ENCODE measurements at places on chromosomes 6 and 20. TPM values are rescaled to one million over a fixed set of nuclear protein-coding genes. Genes with fewer than 3 reads are reported as not detected.

Gene SAPCD1
- total RNA-seq, result 0.64 TPM

Gene CCN6
- total RNA-seq, result not detected

Gene DTD1
- 36.1 TPM for total RNA-seq

Gene RSPH9
- not detected for total RNA-seq

Gene TRIM15
- total RNA-seq, result not detected

Gene TOP1
- 36.6 TPM for total RNA-seq

DNA sequence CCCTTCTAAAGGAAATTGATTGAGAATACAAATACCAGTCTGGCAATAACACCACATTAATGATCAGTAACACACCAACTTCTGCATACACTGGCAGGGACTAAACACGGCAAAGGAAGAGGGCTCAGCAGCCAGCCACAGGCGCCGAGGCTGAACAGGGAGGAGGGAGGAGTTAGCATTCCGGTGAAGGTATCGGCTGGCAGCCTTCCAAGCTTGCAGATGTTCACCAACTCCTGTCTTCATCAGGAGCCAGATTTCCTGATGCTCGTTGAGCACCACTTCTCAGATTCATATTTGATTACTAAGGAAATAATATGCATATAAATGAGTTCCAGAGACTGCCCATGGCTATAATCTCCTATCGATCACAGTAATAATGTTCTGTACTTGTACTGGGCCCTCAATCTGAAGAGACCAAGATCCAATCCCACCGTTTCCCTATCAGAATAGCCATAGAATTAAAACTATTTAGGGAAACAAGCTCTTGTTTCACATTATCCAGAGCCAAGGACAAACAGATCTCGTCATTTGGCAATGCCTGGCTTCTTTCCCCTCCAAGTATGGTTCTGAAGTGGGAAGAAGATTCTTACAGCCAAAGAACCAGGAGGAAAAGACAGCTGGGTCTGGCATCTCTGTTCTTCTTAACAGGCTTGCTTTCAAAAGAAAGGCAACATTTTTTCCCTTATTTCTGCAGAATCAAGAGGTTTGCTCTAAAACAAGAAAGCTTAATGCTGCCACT, 42.2 kb downstream of the GFOD1 start:
- peak; percentile 26 for ATAC-seq

DNA sequence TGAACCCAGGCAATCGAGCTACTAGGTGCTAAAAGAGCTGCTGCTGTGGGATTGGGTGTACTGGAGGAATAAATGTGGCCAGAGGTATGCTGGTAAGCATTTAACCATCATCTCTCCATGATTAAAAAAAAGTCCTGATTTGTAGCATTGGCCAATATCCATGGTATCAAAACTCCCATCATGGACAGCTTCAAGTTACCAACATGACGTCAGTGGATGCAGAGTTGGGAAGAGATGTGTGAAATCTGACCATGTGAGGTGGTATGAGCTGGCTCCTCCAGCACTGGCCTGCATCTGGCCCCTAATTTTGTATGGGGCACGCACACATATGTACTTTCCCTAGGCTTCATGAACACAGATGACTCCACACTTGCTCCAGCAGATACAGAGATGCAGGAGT, 11.7 kb downstream of the BPIFB4 start:
- no peak for ATAC-seq

GRCh38 chr6:16540804-16541752, 220.2 kb downstream of the ATXN1 start:
- ATAC-seq, result no peak

- no peak for ATAC-seq
Measured at GRCh38 chr6:112311950-112312547, 35.1 kb upstream of the RFPL4B start.

DNA sequence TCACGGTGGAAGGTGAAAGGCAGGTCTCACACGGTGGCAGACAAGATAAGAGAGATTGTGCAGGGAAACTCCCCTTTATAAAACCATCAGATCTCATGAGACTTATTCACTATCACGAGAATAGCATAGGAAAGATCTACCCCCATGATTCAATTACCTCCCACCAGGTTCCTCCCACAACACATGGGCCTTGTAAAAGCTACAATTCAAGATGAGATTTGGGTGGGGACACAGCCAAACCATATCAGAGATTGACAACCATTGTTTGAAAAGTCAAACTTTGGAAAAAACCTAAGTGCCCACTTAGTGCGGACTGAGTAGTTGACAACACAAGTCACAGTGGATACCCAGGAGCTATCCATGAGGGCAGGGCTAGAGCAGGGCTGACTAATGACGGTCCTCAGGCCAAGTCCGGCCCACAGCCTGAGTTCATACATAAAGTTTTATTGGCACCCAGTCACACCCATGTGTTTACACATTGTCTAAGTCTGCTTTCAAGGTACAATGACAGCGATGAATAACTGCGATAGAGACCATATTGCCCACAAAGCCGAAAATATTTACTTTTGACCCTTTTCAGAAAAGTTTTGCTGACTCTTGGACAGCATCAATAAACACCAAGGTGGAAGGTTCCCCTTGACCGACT, 33.8 kb upstream of the PMEPA1 start:
- no peak for ATAC-seq

GRCh38 chr20:51532577-51533191, 9.8 kb downstream of the NFATC2 start:
- ATAC-seq, result no peak

DNA sequence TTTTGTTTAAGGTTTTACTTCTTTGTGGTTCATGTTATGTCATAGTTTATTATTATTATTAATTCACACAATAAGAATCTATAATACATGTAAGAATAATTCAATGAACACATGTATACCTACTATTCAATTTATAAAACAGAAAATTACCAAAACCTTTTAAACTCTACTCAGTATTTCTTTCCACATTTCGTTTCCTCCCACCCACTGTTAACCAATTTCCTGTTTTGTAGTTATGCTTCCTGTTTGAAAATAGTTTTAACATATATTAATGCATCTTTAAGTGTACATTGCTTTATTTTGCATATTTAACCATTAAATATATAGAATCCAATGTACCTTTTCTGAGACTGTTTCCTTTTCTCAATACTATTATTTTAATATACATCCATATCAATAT, 397.9 kb upstream of the SPTLC3 start:
- ATAC-seq, result no peak

- ATAC-seq, result no peak
Measured at GRCh38 chr6:106161311-106161874, 75.3 kb downstream of the PRDM1 start.

DNA sequence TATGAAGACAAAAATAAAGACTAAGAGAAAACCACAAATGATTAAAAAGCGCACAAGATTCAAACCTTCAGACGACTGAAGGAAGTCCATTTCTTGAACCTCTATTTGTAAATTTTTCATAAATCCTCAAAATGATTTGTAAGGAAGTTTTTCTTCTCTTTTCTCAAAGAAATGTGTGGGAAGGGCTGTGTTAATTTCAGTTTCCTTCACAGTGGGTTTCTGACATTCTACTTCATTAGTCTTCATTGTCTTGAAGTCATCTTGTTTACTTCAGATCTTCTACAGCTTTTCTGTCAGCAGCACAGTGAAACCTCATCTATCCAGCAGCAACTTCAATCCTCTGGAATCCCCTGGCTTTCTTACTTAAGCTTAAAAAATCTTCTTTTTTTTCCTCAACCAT, 87.6 kb upstream of the MYLIP start:
- no peak for ATAC-seq

GRCh38 chr6:117317261-117317660, 51.9 kb downstream of the VGLL2 start:
- ATAC-seq, result no peak

DNA sequence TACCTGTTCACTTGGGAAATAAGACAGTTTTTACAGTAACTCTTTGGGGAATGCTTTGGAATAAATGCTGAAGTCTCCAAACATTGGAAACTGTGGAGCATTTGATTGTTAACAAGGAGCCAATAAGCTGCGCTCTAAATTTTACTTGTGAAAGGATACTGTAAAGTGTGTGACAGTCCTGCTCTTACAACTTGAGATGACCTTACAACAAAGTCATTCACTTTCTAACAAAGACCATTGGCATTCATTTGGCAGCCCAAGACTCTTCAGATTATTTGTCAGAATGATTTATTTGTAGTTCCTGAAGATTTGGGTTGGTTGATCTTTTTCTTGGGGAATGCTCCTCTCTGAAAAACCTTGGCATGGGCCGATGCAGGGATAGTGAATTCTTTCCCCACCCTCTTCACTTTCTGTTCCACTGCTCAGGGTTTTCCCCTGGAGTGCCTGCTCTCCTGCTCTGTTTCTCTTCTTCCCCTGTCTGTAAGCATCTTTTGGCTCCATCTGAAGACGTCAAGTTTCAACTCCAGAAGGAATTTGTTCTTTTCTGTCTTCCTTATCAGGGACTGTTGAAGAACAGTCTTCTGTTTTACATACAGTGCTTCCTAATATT, 116.4 kb downstream of the AKAP7 start:
- no peak for ATAC-seq

DNA sequence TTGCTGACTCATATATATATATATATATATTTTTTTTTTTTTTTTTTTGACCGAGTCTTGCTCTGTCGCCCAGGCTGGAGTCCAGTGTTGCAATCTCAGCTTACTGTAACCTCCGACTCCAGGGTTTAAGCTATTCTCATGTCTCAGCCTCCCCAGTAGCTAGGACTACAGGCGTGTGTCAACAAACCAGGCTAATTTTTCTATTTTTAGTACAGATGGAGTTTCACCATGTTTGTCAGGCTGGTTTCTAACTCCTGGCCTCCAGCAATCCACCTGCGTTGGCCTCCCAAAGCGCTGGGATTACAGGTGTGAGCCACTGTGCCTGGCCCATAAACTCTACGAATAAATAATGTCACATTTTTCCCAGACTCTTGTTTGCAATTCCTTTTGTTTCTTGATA, 4.8 kb downstream of the LRP11 start:
- no peak for ATAC-seq

GRCh38 chr6:3456898-3457709, at the start of gene SLC22A23:
Gene SLC22A23, minus strand, starts transcription at chr6:3457050. Its CDS starts 491 bp downstream, at chr6:3456559.
- peak; percentile 82 for ATAC-seq

DNA sequence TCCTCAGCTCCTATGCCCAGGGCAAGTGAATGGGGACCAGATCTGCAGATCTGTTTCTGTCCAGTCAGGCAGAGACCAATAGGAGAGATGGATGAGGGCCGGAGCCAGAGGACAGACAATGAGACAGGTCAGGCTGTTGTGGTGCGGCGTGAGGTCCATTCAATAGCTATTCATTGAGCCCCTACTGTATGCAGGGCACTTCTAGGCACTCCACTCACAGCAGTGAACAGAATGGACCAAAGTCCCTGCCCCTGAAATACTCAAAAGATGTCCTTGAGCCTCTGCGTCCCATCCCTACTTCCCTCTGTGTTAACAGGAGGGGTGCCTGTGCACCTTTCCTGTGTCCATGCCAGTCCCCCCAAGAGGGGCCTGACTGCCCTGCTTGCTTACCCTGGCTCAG, 8.5 kb upstream of the TULP1 start:
- no peak for ATAC-seq

DNA sequence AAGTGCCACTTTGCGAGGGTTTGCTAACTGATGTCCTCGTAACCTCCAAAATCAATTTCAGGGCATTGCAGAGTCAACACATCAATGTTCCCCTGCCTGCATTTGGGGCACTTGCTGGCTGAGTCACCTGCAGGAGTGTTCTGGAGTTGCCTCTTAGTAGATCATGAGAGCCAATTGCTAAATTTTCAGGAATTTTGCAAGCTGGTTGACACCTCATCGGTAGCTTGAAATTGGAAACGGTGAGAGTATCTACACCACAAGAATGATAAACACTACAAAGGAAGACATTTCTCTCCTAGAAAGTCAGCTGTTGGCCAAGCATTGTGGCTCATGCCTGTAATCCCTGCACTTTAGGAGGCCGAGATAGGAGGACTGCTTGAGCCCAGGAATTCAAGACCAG, 10.8 kb upstream of the BFSP1 start:
- ATAC-seq, result no peak

- ATAC-seq, result peak; percentile 94
Measured at GRCh38 chr6:15927531-15928225, 201.2 kb upstream of the MYLIP start.

GRCh38 chr6:117352466-117353081, 73.2 kb downstream of the ROS1 start:
- ATAC-seq, result no peak

DNA sequence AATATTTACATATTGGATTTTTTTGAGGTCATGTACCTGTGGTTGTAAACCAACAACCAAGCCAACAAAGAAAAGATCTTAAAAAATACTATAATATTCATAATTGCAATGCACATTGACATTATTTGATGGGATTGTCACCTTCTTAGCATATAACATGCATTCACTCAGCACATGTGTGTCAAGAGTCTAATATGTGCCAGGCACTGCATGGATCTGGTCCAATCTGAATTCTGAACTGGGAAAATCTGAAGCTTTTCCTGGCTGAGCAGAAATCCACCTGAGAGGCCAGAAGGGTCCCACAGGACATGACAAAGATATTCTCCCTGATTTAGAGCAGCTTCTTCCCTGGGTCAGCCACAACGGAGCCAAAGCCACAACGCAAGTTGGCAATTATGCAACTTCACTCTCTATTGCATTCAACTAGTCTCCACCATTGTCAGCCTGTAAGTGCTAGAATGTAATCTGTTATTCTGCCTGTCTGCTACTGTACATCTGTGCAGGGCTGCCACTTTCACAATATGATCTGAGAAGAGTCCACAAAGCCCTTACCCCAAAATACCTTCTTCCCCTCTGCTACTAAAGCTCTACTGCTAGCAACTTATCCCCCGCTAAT, 17.0 kb upstream of the DDO start:
- no peak for ATAC-seq

DNA sequence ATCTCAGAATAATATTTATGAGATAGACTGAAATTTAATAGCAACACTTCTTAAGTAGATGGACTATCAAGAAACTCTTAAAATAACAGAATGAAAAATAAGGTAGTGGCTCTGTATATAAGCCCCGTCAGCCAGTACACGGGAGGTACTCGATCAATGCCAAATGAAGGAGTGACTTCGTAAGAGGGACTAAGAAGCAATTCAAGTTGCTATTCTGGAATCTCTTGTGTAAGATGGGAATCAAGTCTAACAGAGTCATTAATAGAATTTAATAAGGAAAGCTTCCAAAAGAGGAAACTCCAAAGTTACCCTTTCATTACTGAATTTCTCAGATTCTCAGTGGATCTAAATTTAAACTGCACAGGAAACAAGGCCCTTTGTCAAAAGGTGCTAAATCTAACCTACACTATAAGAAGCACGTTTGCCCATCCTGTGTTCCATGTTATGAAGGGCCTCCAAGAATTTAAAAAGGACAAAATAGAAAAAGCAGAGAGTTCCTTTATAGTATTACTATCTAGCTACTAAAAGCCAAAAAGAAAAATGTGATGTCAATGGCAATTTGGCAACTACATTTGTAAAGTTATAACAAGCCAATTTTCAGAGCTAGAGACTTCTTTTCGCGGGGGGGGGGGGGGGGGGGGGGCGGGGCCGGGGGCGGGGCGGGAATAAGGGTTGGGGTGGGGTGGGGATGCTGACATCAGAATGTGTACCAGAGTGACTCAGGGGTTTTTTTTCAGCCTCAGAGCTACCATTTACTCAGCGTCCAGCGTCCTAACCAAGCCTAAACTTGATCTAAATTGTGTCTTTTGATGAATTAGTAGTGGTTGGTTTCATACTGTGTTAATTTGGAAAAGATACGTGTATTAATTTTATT, 200.6 kb downstream of the GMPR start:
- ATAC-seq, result peak; percentile 62

All from esophagus mucosa (tissue), 1 donor.